ENCODE measurements at places on chromosomes 2 and 18. TPM values are rescaled to one million over a fixed set of nuclear protein-coding genes. Genes with fewer than 3 reads are reported as not detected.

Gene LCT
- 0.04 TPM for total RNA-seq

Gene GAREM1
- total RNA-seq: 3.4 TPM

Gene DNAH7
- total RNA-seq: not detected

Gene DES
- total RNA-seq: not detected

Gene SNTG2
- total RNA-seq: 0.55 TPM

Gene PKDCC
- not detected for total RNA-seq

Gene ASXL2
- 11.8 TPM for total RNA-seq

Measured in hair follicular keratinocyte (primary cell).